ENCODE measurements at places on chromosomes 12 and 14.

DNA sequence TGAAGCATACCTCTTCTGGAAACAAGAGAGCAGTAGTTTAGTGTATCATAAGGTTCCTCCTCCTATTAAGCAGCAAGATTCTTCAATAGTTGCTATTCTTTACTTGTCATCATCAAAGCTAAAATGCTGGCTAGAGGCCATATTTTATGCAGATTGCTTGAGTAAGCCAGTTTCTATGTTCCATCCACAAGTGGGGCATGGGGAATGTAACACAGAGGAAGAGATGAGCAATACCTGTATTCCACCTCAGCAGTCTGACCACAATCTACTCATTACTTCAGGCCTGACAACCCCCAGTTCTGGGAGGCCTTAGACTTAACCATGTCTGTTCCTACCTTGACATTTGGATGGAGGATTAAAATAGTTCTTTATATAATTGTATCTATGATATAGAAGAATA, 423.6 kb downstream of the BTG1 start:
- DNase-seq, result no peak

DNA sequence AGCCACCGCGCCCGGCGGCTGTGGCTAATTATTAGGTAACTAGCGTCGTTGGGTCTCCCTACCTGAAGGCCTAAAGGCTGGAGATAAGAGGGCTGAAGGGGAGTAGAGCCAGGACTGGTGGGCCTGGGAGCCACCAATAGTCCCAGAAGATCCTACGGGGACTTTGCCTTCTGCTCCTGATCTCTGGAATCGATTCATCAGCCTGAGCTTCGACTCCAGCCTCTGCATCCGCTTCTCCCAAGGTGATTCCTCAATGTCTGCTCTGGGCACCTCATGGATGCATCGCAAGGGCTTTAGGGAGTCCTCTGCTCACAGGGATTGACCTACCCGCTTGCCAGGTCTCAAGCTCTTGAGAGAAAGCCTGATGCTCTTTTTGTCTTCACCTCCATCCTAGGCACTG, 14.7 kb upstream of the KDM2B start:
- DNase-seq, result no peak

GRCh38 chr12:108173160-108173559, 44.1 kb downstream of the WSCD2 start:
- DNase-seq, result no peak

DNA sequence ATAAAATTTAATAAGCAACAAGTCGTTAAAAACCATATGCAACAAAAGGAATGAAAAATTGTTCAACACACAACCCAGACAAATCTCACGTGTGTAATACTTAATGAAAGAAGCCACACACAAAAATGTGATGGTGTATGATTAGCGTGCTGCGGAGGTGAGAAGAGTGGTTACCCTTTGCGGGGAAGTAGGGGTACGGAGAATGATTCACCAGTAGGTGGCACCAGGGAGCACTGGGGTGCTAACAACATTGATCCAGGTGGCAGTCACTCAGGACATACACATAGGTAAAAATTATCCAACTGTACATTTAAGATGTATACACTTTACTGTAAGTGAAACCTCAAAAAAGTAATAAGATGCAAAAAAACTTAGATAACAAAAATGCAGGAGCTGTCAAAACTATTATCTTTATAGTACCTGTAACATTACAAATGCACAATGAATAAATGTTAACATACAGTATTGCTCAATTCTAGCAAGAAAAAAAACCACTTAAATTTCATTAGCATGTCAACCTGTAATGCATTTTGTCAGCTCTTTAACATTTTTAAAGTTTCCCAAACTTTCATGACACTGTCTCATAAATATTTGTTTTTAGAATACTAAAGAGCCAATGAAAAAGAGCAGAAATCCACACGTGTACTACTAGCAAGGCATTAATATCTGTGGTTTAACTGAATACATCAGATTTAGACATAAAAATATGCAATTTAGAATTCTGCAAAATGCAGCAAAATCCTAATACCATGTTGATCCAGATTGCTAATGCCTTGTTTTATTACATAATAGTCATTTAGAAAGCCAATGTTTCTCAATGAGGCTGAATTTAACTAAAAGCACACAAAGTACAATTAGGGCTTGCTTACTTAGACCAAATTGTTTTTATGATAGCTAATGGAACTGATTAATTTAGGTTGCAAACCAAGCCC, 46.7 kb downstream of the TMCC3 start:
- no peak for DNase-seq

Measured in neural crest cell (in vitro differentiated cells).